ENCODE measurements at places on chromosomes 6 and 20.

- DNase-seq, result no peak
Observed at GRCh38 chr20:5719861-5720403, 30.3 kb upstream of the SHLD1 start.

DNA sequence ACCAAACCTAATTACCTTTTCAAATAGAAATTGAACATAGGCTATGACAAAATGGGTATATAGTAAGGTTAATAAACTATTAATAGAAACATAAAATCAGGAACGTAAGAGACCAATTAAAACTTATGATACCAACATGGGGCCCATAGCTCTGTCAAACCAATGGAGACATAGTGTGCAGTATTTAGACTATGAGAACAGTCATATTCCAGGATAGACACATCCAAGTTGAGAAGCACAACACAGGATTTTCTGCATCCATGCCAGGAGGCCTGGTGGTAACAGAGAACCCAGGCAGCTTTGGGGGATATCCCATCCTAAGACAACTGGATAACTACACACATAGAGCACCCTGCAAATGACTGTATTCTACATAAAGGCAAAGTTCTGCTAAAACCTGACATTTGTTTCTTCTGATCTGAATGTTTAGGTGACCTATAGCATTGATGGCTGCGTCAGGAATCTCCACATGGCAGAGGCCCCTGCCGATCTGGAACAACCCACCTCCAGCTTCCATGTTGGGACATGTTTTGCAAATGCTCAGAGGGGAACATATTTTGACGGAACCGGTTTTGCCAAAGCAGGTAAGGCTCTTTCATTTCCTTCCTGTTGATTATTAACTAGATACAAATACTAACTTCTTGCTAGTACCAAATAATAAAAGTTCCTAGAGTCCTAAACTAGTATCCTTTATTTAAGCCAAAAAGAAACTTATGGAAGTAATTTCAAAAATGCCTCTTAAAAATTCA, 202.7 kb downstream of the ARHGAP18 start:
- no peak for DNase-seq

GRCh38 chr6:82185948-82186535, 61.5 kb downstream of the IBTK start:
- no peak for DNase-seq

DNA sequence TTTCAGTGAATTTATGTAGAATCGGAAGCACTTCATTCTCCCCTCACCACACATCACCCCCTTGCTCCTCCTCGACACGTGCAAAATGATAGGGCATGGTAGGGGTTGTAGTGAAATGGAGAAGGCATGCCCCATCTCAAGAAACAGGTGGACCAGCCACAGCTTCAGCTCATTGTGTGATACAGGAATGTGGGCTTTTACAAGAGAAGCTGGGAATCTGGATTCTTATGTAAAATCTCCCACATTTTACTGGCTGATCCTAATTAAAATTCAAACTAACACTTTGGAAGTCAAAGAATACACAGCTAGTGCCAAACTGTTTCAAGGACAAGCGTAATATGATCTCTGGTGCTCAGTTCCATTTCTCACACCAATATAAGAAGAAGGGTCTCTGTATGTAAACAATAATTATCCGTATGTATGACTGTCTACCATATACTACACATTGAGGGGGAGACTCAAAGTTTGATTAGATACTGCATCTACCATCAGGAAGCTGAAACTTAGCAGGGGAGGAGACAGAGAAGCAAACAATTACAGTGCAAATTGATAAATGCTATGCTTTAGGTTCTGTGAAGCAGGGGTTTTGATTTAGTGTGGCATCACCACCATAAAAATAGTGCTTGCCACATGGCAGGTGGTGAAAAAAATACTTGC, 24.3 kb upstream of the KIAA0408 start:
- no peak for DNase-seq

- DNase-seq, result no peak
Observed at GRCh38 chr20:38303908-38304379, at the start of gene BPI. Gene BPI, plus strand, starts transcription at chr20:38304156. Its CDS starts 68 bp downstream, at chr20:38304224.

DNA sequence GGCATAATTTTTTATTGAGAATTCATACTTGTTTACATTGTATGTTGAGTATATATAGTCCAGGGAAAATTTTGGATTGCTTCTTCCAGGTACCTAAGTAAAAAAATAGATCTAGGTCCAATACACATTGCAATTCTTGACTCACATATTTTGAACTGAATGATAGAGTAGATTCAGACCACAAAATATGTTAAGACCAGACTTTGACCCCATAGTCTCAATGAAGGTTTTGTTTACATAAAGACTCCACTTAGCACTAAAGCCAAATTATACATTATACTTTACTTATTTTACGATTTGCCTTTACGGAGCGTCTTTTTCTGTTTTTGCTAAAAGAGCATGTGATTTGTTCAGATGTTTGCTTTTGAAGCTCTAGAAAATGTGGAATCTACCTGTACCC, 144.1 kb upstream of the PTCHD4 start:
- DNase-seq, result no peak

DNA sequence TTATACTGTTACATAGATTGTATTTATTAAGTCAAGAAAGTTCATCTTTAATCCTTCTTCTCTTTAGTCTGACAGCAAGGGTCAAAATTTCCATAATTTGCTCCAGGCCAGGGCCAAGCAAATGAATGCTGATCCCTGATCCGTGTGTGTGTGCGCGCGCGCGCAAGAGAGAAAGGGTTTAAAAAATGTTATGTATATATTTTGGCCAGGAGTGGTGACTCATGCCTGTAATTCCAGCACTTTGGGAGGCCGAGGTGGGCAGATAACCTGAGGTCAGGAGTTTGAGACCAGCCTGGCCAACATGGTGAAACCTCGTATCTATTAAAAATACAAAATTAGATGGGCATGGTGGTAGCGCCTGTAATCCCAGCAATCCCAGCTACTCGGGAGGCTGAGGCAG, 61.7 kb downstream of the GTF2H5 start:
- no peak for DNase-seq

DNA sequence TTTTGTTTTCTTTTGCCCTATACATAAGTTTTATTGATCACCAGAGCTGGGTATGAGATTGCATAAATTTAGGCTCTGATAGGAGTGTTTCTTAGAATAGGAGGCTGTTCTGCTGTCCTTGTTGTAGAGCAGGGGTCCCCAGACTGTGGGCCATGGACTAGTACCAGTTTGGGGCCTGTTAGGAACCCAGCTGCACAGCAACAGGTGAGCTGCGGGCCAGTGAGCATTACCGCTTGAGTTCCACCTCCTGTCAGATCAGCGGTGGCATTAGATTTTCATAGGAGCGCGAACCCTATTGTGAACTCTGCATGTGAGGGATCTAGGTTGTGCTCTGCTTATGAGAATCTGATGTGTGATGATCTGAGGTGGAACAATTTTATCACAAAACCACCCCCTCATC, 26.2 kb downstream of the PHF3 start:
- no peak for DNase-seq

GRCh38 chr20:44758247-44759101, 12.8 kb downstream of the KCNK15 start:
- DNase-seq, result no peak

GRCh38 chr6:52049252-52050050, 38.0 kb downstream of the PKHD1 start:
- DNase-seq, result peak; percentile 33

DNA sequence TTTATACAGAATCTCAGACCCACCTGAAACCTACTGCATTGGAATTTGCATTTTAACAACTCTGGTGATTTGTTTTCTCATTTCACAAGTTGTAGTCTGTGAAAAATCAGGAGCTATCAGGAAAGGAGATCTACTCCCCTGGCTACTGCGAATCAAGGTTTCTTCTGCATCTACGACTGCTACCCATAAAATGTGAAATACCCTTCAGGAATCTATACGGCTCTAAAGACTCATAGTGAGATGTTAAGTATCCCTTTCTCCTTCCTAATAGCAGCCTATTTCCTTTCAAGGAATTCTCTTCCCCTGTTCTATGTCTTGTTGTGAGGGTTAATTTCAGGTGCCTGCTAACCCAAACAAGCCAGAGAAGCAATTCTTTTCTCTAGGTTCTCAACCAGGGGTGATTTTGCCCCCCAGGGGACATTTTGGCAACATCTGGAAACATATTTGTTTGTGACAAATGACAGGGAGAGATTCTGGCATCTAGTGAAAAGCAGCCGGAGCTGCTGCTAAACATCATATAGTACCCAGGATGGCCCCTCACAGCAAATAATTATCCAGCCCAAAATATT, 26.3 kb downstream of the WFDC3 start:
- DNase-seq, result no peak

DNA sequence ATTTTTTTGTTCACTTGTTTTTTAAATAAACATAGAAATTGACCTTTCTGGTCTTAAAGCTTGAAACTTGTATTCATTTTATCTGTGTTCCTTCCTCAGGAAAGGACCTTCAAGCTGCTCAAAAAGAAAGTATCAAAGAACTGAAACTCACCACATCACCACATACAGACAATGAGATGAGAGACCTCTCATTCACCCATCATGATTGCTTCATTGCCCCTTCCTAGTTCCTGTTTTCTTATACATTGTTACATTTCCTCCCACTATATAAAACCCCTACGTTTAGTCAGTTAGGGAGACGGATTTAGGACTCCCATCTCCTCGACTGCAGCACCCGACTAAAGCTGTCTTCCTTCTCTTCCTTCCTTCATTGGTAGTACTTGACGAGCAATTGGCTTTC, 180.5 kb upstream of the OPRM1 start:
- no peak for DNase-seq

- peak; percentile 4 for DNase-seq
Observed at GRCh38 chr6:100257793-100258395, 206.8 kb downstream of the SIM1 start.
